Activated effector memory CD4-positive, alpha-beta T cell treated with Interleukin-2 at 50 U/mL for 16 hours (primary cell): ENCODE measurements at places on chromosomes 16 and 17.

DNA sequence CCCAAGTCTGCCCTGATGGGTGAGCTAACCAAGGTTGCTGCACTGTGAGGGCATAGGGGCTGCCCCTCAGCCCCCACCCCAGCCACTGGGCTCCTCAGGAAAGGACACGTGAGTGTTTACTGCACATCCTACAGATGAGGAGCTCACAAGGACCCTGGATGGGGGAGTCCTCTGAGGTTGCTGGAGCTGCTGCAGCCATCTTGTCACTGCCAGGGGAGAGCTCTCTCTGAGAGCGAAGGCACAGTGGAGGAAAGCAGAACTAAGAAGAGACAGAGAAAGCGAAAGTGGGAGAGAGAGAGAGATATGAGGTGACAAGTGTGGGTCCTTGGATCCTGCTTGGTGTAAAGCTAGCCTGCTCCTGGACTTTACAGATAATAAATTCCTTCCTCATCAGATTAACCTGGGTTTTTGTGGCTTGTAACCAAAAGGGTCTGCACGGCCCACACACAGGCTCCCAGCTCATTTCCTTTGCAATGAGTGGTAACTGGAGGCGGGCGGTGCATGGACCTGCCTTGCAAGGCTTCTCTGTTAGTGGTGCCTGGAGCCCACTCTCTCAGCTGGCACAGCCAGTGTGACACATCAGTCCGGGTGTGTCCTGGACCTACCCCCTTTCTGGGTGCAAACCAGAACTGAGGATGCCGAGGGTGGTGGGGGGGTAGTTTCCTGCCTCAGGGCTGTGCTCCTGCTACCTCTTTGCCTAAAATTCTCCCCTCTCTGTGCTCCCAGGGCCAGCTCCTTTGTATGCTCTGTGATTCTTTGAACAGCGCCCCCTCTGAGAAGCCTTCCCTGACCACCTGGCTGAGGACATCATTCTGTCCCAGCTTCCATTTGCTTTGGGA is 14.2 kb downstream of the SNX20 start:
- DNase-seq, result peak; percentile 37

GRCh38 chr16:67516296-67517154 is 12.1 kb upstream of the RIPOR1 start:
- DNase-seq, result no peak

DNA sequence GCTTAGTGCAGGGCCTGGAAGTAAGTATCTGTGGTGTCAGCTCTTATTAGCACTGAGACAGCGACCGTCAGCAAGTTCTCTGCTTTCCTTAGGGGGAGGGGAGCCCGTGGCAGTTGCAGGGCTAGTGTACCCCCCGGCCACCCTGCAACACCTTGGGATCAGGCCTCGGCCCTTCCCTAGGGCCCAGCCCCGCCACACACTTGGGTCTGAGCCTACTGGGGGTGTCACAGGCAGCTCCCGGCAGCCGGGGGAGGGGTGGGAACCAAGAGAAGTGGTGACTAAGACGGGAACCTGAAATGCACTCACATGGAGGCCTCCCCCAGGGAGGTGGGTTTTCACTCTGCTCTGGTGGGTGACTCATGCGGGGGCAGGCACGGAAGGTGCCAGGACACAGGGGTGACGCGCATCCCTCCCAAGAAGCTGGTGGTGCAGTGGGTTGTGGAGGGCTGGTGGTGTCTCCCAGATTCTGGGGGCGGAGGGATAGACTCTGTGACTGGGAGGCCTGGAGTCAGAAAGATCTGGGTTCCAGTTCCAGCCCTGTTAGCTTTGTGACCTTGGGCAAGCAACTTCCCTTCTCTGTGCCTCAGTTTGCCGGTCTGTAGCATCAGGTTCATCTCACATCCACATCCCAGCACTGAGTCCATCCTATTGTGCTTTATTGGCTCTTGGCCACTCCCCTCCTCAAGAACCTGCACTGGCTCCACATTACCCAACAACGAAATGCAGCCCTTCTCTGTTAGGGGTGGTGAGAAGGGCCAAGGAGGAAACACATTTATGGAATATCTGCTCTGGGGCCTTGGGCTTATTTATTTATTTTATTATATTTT is 44.5 kb downstream of the LAT start:
- DNase-seq, result peak; percentile 48

GRCh38 chr17:48545539-48545938 is 630 bp upstream of the HOXB2 start:
- DNase-seq, result no peak

DNA sequence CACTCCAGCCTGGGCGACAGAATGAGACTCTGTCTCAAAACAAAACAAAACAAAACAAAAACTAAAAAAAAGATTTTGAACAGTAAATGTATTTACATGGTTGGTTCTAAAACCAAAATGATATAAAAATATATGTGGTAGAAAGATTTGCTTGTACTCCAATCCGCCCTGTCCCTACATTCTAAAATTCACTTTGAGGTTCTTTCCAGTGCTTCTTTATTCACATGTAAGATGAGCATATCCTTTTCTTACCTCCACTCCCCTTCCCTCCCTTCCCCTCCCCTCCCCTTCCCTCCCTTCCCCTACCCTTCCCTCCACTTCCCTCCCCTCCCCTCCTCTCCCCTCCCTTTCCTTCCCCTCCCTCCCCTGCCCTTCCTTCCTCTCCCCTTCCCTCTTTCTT is 34.4 kb downstream of the RAP1GAP2 start:
- no peak for DNase-seq

DNA sequence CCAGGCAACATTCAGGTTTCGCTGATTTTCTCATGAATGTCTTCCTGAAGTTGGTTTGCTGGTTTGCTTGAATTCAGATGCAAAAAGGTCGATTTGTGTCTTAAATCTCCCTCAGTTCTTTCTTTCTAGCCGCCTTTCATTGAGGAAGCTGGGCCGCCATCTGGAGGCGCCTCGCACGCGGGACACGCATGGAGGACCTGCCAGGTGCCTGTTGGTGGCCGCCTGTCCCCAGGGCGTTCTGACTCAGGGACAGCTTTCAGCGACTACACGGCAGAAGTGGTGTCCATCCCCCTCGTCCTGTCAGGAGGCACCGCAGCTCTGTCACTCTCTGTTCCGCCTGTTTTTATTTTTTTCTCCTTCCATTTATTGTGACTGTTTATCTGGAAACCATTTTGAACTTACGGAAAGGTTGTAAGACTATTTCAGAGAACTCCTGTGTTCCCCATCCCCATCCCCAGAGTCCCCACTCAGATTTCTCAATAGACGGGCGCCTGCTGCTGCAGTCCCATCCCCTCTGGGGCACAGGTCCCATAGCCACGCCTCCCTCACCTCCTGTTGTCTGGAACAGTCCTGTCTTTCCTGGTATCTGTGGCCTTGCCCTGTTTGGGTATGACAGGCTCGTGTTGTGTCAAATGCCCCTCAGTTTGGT is 33.2 kb downstream of the COX4I1 start:
- DNase-seq, result no peak
